Stomach (tissue), 19 donors: ENCODE measurements at places on chromosomes 11 and 22. TPM values are rescaled to one million over a fixed set of nuclear protein-coding genes. Genes with fewer than 3 reads are reported as not detected.

MMP27 gene
- not detected for total RNA-seq

ZPR1 gene
- 50.7 TPM for total RNA-seq

BIK gene
- total RNA-seq = 13.5 TPM

APOL4 gene
- 13.2 TPM for total RNA-seq

RFPL1 gene
- total RNA-seq = not detected

ALDH3B1 gene
- total RNA-seq = 22.3 TPM

OR51M1 gene
- not detected for total RNA-seq

CASP5 gene
- 4.3 TPM for total RNA-seq

DNA sequence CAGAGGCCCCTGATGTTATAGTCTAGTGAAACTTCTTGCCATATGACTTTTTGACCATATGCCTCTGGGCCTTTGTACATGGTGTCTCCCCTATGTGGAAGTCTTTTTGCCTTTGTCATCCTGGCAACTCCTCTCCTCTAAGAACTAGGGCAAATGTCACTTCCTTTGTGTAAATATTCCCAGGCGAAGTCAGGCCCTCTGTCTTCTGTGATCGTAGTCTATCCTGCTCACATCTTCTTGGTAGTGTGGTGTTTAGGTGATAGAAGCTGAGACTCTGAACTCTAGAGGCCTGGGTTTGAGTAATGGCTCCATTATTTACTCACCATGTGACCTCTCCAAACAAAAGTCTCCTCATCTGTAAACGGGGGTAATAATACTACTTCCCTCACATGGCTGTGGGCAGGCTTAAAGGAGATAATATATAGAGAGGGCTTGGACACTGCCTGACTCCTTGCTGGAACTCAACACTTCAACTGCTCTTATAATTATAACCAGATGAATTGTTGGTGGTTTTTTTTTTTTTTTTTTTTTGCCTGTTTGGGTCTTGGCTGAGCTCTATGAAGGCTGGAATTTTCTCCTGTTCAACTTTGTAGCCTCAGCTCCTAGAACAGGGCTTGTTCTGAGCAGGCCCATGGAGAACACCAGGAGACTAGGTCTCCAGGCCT is 43.8 kb downstream of the INSC start:
- DNase-seq = no peak

GRCh38 chr11:75240311-75241035 is at the start of gene TPBGL:
Gene TPBGL, plus strand, starts transcription at chr11:75240774. Its CDS starts 276 bp downstream, at chr11:75241050.
- DNase-seq = peak; percentile 75

- no peak for DNase-seq
Measured at GRCh38 chr11:120130991-120131760, 6.7 kb downstream of the TRIM29 start.

- no peak for DNase-seq
Measured at GRCh38 chr11:2207212-2207611, 35.6 kb upstream of the TH start.

- DNase-seq = peak; percentile 84
Measured at GRCh38 chr11:84714316-84714780, 912.8 kb downstream of the DLG2 start.

GRCh38 chr11:65636108-65637031 is 1.5 kb upstream of the SIPA1 start:
- no peak for DNase-seq

GRCh38 chr22:42830161-42830560 is 26.9 kb downstream of the ARFGAP3 start:
- no peak for DNase-seq

DNA sequence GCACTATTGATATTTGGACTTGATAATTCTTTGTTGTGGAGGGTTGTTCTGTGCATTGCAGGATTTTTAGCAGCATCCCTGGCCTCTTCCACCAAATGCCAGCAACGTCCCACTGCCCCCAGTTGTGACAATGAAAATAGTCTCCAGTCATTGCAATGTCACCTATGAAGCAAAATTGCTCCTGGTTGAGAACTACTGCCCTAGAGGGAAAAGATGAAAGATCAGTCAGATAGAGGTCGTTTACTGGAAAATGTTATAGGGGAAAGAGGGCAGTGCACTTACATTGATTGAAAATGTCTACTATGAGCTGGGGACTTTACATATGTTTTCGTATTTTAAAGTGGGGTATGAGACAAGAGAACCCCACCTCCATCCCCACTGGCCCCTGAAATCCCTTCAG is 77.1 kb upstream of the FAM181B start:
- no peak for DNase-seq

- DNase-seq = no peak
Measured at GRCh38 chr11:69003866-69004367, 9.1 kb downstream of the MRGPRF start.

DNA sequence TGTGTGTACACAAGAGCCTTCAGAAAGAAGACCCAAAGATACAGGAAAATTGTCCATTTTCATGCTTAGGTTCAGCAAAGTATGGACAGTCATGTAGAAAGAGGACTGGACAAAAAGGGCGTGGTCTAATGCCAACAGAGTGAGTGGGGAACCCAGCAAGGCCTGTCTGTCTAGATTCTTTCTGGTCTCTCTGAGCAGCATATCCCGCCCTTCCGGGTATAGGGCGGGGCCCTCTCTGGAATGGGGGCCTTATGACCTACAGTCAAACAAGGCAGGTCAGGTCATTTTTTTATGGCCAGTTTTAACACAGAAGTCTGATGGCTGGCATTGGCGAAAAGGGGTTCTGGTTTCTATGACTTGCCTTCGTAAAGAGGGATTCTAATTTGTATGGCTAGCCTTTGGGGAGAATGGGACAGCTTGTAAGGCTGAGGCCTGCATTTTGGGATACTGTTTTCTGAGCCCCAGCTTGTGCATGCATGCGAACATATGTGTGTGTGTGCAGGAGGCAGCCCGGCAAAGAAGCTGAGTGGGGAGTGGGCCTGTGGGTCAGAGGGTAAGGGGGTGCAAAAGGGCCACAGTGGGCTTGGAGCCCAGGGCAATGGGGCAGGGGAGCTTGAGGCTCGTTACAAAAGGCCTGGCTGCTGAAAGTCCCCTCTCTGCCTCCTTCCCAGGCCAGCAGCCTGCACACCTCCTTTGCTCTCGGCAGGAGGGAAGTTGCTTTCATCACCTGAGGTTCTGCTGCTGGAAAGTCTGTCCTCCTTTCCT is 130.5 kb upstream of the B3GAT1 start:
- peak; percentile 72 for DNase-seq

- DNase-seq = peak; percentile 15
Measured at GRCh38 chr22:46897246-46897623, 134.8 kb downstream of the TBC1D22A start.

DNA sequence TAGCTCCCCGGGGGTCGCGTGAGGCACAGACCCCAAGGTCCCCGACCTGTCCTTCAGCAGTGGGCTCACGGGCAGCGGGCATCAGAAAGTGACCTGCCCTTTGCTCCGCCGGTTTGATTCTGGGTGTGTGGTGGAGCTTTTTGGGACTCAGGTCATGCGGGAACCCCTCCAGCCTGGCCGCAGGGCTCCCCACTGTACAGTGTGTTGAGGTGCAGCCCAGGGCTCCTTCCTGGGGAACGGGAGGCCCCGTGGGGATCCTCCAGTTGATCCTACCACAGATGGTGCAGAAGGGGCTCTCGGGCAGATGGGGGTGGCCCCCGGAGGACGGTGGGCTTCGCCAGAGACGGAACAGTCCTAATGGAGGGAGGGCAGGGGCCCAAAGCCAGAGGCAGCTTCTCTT is 24.2 kb downstream of the MUC6 start:
- no peak for DNase-seq

DNA sequence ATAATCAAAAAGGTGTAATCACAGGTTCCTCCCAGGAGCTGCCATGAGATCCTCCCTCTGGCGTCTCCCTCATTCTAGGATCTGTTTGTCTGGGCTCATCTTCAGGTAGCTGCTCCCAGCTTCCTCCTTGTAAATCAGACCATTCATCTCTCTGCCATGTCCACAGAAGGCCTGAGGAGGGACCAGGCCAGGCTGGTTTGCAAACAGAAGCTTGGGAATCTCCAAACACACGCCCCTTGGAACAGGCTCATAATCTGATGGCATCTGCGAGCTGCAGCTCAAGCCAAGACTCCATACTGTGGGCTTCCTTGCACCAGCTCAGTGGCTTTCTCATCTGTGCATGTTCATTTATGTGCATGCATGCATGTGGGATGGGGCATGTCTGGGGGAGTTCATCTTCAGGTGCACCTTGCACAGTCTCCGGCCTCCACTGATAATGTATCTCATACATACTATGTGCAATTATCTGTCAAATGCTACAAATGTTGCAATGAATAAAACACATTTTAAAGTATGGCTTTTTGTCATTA is 134.9 kb downstream of the NXPE2 start:
- no peak for DNase-seq

DNA sequence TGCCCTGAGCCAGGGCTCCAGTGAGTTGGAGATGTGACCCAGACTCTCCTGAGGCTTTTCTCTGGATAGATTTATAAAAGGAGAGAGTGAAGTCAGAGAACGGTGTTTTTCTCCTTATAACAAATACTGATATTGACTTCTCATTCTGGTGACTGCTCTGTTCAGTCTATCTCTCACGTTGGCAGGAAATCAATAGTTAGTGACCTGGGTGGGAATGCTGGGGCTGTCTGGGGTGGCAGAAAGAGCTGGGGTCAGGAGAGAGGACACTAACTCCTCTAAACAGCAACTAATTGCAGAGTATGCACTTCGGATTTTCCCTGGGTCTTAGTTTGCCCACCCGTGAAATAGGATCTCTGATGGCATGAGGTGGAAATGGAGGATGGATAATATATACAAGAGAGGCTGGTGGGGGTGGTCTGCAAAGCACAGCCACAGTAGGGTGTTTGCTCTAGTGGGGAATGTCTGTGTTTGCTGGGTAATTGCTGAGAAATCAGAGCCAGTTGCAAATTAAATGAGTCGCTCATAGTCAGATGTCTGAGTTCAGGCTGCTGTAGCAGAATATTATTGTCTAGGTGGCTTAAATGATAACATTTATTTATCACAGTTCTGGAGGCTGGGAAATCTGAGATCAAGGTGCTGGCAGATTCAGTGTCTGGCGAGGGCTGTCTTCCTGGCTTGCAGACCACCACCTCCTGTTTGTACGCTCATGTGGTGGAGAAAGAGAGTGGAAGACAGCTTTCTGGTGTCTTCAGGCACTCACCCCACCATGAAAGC is 167.8 kb downstream of the MYO18B start:
- no peak for DNase-seq

- DNase-seq = no peak
Measured at GRCh38 chr11:45031912-45032519, 81.3 kb upstream of the TP53I11 start.

- no peak for DNase-seq
Measured at GRCh38 chr11:57680552-57680874, 12.6 kb downstream of the ZDHHC5 start.

DNA sequence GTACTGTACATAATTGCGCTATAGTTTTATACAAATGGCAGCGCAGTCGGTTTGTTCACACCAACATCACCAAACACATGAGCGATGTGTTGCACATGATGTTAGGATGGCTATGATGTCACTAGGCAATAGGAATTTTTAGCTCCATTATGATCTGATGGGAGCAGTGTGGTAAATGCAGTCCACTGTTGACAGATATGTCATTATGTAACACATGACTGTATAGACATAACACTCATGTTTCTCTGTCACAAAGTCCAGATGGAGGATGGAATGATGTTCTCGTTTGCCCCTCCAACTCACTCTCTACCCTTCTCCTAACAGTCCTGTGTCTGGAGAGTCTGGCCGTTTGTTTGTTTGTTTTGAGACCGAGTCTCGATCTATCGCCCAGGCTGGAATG is 288.5 kb downstream of the LARGE1 start:
- no peak for DNase-seq

DNA sequence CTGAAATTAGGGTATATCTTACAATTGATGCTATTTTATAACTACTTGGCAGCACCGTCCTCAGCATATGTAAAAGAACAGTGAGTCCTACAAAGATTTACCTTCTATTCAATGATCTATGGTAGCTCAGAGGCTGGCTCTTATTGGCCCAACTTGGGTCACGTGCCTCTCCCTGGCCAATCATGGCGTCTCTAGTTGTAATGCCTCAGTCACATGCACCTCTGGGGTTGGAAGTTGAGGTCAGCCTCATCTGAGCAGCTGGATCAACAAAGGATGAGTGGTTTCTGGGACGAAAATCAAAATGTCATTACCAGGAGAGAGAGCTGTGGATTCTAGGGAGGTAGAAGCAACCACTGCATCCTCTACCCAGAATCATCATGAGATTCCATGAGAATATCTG is 22.9 kb upstream of the ASPHD2 start:
- DNase-seq = no peak

GRCh38 chr11:71986131-71986530 is 12.6 kb upstream of the IL18BP start:
- DNase-seq = no peak

- no peak for DNase-seq
Measured at GRCh38 chr11:87740968-87741367, 434.3 kb downstream of the RAB38 start.

DNA sequence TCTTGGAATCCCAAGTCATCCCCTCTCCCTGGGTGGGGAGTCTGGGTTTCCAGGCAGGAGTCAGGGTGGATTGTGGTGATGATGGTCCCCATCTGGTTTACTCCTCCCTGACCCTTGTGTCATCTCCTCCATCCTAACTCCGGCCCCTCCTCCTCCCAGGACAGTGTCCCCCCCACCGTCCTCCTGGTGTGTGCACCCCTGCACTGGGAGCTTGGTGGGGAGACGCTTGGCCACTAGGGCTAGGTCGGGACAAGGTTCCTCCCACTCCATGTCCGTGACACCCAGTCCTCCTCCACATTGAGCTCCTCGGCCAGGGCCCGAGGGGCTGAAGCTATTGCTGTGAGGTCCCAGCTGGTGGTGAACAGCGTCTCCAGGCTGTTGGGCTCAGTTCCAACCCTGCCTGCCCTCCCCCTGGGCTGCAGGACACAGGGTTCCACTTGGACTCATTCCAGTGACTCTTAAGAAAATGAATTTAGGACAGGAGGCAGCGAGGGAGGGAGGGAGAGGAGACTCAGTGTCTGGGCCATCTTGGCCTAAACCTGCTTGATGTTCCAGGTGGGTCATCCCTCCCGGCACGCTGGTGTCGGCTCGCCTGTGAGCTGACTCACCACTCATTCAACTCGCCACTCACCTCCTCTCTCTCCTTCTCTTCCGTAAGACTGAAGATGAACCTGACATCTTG is 433.2 kb downstream of the TBC1D22A start:
- no peak for DNase-seq

DNA sequence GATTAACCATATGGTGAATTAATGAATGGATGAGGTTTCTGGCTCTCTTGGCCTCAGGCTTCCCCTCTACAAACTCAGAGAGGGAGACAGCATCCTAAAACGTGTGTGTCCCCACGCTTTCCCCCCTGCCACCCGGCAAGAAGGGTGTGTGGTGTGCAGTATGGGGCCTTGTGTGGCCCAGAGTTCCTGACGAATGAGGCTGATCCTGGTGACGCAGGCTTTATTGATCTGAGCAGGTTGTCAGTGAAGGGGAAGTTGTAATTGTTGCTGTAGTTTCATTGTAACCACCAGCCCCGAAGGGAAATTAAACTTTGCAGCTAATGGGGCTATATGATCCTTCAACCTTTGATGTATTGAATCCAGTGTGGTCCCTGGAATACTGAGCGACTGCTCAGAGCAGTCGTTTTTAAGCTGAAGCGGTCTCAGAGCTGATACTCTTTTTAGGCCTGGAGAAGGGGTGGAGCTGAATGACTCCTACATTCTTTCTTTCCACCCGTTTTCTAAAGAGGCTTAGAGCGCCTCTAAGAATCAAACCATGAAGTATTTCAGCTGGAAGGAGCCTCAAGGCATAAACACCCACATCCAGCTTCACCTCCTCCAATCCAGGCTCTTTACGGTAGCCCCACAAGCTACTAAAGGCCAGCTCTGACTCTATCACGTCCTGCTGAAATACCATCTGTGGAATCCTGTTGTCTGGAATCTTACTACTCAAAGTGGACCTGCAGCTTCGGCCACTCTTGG is 284.7 kb downstream of the MIAT start:
- no peak for DNase-seq

- DNase-seq = peak; percentile 89
Measured at GRCh38 chr22:20268279-20269012, at the start of gene RTN4R. Gene RTN4R, minus strand, starts transcription at chr22:20268318. Its CDS starts 226 bp downstream, at chr22:20268092.
